Midbrain (tissue), 1 donor: ENCODE measurements at places on chromosomes 4 and X.

DNA sequence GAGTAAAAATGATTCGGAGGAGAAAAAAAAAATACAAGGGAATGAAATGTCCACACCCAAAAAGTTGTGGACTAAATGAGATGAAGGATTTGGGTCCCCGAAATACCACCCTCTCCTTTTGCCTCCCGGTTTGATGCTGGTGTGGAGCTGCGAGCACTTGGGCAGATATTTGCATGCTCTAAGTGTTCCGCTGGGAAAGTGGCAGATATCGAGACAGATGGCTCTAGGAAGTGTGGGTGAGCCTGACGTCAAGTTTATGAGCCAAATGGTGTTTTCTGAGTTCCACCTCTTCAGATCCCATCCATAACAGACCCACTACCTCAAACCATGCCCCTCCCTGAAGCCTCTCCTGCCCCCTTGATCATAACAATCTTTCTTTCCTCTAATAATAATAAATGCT, 228.6 kb downstream of the QDPR start:
- DNase-seq = no peak

- DNase-seq = no peak
Measured at GRCh38 chr4:152707632-152708031, 27.8 kb upstream of the TMEM154 start.

GRCh38 chr4:31678356-31678755, 958.2 kb downstream of the PCDH7 start:
- no peak for DNase-seq

DNA sequence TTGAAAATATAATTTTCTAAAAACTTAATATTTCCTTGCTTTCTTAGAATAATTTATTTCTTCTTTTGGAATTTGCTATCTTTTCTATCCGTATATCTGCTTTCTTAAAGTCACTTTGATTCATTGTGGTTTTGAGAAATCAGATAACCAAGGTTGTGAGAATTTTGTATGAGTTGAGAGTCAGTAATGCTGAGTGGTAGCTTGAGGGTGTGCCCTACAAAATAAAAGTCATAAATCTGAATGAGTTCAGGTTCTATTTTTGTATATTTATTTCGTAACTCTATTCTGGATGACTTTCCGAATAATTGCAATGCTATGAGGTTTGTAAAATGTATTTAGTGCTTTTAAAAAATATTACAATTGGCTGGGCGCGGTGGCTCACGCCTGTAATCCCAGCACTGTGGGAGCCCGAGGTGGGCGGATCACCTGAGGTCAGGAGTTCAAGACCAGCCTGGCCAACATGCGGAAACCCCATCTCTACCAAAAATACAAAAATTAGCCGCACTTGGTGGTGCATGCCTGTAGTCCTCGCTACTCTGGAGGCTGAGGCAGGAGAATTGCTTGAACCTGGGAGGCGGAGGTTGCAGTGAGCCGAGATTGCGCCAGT, 8.9 kb downstream of the COPS4 start:
- DNase-seq = no peak

- no peak for DNase-seq
Measured at GRCh38 chr4:73777612-73778011, 37.2 kb downstream of the CXCL8 start.

GRCh38 chrX:46722742-46723568, 36.0 kb downstream of the SLC9A7 start:
- DNase-seq = no peak

DNA sequence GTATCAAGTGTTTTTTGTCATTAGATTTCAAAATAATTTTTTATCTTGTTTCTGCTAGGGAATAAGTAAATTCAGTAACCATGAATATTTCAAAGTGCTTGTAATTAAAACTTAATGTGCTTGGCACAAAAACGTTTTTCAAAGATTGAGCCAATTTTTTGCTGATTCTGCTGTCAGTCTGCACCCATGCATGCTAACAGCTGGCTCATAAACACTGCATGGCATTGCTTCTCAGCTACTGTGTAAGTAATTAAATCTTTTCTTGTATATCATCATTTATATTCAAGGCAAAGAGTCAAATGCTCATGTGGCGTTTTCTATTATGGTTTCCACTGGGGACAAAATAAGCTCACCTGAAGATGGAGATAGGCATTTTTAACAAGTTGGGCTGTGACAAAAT, 66.8 kb upstream of the SPANXN2 start:
- no peak for DNase-seq

GRCh38 chr4:145786261-145786660, 106.3 kb downstream of the C4orf51 start:
- no peak for DNase-seq

- DNase-seq = no peak
Measured at GRCh38 chr4:7710576-7711306, 228.9 kb downstream of the AFAP1 start.

DNA sequence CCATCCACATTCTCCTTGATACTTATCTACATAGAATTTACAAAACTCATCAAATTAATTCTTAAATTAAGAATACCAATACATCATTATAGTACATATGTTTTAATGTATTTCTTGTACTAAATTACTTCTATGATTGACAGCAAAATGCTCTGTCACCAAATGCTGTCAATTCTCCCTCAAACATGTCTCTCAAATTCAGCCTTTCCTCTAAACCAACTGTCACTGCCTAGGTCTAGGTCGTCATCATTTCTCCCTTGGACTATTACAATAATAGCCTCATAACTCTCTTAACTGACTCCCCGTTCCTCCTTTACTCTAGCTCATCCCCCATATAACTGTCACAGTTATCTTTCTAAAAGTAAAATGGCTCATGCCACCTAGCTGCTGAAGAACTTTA, 279.7 kb upstream of the FSTL5 start:
- DNase-seq = no peak

DNA sequence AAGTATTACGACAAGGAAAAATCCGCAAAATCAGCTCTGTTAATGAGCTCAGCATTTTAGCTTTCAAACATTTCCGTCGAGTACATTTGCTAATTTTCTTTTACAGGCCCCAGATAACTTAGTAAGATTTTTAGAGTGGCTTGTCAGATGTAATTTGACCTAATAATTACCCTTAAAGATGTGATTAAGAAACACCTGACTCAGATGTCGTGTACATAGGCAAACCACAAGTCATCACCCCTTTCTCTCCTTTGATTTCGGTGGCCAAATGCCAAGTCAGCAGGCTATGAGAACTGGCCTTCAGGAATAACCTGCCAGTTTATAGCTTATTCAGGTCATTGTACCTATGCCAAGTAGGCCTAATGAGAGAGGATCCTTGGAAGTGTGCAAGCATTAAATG, 369.6 kb downstream of the PCDH7 start:
- no peak for DNase-seq

DNA sequence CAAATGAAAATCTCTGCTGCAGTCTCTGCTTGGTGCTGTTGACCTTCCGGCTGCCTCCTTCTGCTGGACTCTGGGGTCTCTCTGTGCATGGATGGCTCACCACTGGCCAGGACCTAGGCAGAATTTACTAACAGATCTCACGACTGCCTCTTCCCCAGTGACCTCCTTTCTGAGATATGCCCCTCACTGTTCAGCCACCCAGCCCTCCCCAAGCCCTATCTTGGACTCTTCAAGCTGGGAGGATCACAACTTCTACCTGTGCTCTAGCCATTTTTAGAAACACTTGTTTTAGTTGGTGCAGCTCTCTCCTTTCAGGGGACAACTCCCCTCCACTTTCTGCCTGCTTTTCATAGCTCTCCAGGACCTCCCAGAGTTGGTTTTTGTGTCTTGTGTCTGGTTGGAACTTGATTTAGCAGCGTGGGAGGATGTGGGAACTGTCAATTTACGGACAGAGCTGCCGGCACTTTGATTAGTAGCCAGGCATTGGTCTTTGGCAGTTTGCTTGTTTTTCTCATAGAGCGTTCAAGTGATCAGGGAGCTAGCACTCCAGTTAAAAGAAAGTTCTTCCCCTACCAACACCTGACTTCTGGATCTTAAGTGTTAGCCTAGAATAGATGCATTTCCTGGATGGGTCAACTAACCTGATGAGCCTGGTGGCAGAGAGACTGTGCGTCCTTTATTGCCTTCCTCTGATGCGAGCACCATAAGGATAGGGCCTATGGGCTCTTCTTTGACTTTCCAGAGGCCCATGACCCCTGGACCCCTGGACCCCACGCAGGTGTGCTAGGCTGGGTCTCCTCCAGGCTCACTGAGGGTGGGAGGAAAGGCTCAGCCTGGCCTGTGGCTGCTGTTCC, 6.5 kb downstream of the RGS12 start:
- DNase-seq = peak; percentile 36

GRCh38 chr4:171582961-171583581, 230.1 kb upstream of the GALNTL6 start:
- no peak for DNase-seq

- DNase-seq = no peak
Measured at GRCh38 chr4:185778307-185778706, 33.7 kb downstream of the SORBS2 start.

DNA sequence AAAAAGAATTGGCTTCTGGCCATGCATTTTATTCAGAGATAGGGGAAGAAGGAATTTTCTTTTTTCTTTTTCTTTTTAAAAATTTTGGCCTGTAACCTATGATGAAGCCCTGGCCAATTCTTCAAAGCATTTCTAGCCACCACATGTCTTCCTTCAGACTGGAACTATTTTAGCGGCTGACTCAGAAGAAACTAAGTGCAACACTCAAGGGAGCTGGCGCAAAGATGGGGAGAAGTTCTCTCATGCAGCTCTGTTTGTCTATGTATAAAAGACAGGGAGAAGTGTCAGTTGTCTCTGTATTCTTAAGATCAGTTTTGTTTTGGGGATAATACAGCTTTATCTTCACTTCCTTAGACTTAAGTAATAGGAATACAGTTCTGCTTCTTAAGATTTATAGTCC, 46.1 kb downstream of the MBNL3 start:
- no peak for DNase-seq
